ENCODE measurements at places on chromosomes 13 and 19.
A peak's percentile ranks its signal among the peaks of the same experiment; 100 is the strongest.

- DNase-seq = no peak
These were observed 67.9 kb upstream of the ITM2B start for GRCh38 chr13:48165063-48165462.

GRCh38 chr19:31562966-31563612 is 213.9 kb upstream of the TSHZ3 start:
- DNase-seq = no peak

DNA sequence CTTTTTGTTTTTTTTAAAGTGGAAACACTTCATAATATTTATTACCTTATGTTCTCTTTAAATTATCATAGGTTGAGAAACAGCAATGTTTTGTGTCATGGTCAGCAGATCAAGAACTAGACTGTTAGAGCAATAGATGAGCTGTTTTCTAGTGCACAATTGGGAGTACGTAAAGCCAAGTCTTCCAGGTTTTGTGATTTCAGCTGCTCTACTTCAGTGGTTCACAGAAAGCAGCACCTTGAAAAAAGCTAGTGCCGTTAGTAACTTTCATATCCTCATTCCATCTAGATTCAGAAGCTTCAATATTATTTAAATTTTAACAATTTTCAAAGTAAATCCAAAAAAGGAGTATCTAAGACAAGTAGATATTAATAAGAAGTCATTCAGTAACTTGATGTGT is 1.9 kb downstream of the GPR18 start:
- DNase-seq = no peak

DNA sequence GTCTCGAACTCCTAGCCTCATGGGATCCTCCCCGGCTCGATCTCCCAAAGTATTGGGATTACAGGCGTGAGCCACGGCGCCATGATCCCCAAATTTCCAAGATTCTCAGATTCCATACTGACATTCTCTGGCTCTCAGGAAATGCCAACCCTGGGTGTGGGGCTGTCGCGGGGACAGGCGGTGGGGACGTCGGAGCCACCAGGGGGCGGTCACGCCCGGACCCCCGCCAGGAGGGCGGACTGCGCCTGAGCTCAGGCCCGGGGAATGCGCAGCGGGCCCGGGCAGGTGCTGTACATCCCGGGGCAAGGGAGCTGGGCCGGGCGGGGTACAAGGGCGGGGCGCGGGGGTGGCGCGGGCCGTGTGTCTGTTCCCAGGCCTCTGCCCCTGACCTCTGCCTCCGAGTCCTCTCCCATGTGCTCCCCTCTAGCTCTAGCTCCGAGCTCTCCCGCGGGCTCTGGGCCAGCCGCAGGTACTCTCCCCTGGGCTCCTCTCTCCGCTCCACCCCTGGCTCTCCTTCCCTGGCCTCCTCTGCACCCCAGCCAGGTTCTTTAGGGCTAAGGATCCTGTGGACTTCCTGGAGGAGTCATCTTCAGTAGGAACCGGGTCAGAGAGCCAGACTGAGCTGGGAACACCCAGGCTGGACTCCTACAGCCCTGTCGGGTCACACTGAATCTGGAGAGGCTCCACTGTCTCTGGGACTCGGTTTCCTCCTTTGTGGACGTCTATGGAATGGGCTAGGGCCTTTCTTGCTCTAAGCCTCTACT is 2.4 kb downstream of the PPP1R13L start:
- DNase-seq = no peak

DNA sequence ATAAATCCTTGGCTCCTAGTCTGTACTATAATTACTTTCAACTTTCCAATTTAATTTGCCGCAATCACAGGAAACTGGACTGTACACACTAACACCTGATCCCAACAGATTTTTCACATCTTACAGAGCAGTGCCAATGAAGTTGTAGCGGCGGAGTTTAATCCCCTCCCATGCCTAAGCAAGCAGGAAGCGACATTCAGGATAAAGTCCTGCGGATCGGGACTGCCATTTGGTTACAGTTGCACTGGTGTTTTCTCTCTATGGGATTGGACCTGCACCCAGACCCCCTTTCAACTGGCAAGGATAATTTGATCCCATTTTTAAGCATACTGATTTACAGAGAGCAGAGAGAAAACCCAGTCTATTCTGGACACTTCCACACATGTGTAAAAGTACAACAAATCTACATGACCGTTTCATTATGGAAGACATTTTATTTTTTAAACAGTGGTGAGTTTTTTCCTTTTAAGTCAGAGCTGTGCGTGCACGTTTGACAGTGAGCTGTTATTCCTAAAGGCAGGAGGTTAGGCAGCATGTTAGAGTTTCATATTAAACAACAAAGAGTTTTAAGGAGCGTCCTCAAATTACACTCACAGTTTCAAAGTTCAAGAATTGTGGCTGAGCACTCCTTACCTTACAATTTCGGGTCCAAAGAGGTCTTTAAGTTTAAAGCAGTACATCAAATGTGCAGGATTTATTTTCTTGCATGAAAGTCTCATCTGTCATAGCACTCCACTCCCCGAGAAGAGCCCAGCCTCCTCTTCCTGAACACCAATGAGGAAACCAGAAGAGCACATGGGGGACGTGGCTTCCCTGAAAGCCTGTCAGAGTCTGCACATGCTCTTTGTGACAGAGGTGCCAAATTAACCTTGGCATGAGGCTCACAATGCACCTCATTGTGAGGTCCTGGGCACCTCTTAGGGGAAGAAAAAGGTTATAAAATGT is 141.6 kb upstream of the RFC3 start:
- no peak for DNase-seq

- DNase-seq = no peak
These were observed 136.5 kb downstream of the RNF17 start for GRCh38 chr13:24900507-24900906.

DNA sequence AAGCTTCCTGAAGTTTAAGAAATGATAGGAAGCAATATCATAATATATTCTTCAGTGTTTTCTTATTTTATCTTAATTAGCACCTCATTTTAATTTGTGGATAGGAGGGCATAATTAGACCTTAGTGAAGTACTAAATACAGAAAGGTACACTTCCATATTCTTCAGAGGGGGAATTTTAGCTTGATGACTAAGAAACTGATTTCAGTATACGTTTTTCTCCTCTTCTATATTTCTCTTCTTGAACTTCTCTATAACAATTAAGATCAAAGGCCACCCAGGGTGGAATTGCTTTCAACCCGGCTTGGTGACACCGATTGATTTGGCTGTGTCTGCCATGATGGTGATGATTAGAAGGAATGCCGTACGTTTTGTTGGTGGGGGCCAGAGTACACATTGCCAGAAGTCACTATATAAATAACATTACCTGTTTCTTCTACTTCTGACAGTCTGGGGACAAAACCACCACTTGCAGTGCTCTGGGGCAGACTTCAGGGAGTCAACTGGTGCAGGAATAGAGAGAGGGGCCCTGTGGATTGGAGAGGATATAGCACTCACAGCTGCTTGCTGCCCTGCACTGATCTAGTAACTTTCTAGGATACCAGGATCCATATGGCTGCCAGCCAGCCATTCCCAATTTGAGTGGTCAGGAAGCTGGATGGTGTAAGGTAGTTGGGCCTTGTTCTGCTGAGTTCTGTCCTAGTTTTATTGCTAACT is 73.8 kb downstream of the SPATA13 start:
- DNase-seq = no peak

DNA sequence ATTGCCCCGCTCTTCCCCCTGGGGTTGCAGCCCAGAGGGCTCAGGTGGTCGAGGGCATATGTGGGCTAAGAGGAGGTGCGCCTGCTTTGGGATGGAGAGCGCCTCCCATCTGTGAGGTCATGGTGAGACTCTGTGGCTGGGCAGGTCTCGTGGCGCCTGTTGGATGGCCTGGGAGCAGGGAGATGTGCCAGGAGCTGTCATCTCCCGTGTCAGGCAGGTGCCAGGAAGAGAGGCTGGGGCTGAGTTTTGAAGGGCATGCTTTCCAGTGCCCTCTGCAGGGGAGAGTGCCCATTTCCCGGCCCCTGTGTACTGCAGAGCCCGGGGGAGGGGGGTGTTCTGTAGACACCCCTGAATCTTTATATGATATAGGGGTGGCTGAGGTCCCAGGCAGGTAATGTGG is 2.8 kb downstream of the WTIP start:
- DNase-seq = no peak

DNA sequence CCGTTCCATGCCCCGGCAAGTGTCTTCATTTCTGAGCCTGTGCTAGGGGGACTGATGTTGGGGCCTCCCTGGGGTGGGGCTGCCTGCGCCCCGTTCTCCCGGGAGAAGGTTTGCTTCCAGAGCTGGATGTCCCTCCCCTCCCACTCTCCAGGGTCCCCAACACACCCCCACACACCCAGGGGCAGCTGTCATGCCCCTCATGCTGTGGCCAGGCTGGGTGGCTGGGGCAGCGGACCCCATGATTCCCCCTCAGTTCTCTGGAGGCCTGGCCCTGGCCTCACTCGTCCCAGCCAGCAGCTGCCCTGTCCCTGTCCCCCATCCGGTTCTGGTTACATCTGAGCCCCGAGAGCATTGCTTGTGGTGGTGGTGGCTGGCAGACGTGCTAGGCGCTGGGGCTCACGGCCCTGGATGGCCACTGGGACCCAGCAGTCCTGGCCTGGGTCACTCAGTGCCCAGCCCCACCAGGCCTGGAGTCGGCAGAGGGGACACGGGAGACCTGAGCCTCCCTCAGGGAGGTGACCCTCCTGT is 184.8 kb downstream of the KDM4B start:
- no peak for DNase-seq

- DNase-seq = no peak
These were observed 60.7 kb upstream of the GPR183 start for GRCh38 chr13:99367663-99368448.

DNA sequence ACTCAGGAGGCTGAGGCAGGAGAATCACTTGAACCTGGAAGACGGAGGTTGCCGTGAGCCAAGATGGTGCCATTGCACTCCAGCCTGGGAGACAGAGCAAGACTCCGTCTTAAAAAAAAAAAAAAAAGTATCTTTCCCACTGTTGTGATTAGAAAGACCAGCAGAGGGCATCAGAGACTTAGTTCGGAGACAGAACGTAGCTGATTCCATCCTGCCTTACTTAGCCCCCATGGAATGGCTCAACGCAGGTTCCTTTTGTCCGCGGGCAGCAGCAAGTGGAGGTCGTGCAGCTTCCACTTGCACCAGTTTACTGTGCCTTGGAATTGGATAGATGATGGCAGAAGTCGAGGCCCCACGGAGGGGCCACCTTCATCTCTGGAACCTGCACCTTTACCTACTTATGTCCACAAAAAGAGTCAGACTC is 8.1 kb downstream of the TIMM29 start:
- DNase-seq = peak; percentile 36

DNA sequence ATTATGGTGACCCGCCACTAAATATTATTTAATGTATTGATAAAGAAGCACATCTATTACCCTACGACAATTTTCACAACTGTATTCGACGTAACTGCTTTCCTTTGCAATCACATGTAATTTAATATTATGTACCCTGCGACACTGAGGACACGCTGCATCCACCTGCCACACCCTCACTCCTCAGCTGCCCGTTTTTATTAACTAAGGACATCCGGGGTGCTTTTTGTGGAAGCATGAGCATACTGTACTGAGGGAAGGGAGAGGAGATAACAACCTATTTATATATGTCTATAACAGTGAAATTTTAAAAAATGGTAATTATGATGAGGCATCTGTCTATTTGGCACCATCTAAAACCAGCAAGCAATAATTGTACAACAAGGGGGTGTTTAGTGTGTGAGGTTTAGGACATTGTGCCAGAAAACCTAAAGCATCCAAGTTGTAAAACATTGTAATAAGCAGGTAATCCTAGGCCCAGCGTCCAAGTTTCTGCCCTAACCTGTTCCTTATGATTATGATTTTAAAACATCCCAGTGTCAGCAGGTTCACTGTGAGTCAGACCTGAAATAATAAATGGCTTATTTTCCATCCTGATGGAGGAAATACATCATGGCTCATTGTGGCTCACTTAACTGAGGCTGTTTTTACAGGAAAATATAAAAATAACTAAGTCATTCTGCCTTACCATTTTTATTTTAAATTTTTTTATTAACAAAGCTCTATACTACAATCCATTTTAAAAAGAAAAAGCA is 56.3 kb downstream of the FOXO1 start:
- no peak for DNase-seq

DNA sequence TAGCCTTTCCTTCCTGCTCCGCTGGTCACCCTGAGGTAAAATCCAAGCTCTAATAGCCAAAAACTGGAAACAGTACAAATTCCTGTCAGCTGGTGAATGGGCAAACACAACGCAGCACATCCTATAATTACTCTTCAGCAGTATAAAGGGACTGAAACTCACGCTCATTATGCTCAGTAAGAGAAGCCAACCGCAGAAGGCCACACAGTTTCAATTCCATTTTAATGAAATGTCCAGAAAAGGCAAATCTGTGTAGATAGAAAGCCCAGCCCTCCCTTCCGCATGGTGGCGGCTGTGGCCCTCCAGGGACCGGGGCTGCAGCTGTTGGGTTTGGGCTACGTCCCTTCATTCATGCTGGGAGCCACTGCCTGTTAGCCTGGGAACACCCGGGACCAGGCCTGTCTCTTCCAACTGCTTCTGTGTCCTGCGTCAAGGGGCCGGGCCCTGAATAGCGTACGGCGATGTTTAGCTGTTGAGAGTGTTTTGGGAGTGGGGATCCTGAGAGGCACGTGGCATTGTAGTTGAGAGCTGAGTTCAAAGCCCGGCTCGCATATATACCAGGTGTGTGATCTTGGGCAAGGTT is 23.5 kb downstream of the NKPD1 start:
- DNase-seq = peak; percentile 51

DNA sequence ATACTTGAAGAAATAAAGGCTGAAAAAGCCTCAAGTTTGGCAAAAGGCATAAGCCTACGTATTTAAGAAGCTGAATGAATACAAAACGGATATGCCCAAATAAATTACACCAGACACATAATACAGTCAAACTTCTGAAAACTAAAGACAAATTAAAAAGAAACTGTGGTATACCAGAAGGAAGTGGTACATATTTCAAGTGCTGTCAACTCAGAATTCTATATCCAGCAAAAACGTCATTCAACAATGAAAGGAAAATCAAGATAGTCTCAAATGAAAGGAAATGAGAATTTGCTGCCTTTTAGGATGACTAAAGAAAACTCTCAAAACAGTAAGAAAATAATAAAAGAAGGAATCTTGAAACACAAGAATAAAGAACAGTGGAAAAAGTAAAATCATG is 69.5 kb downstream of the POLR1D start:
- no peak for DNase-seq

DNA sequence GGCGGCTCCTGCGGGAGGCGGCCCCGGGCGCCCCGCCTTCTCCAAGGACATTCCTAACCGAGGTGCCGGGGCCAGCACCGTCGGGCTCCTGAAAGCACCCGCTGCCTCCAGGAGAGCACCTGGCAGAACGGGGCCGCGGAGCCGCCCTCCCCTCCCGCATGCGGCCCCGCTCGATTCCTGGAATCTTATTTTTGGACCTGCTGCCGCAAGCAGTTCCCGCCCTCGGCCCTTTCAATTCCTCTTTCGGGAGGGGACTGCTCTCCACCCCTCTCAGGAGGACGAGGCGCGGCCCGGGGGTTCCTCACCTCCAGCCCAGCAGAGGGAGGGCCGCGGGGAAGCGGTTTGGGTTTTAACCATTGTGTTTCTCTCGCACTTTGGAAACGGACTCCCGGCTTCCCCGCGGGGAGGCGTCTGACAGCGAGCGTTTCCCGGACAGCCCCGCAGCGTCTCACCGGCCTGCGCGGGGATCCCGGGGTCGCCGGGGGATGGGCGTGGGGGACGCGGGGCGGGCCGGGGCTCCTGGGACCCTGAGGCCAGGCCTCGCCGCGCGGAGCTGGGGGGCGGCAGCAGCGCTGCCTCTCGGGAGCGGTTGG is 849 bp downstream of the GAS6 start:
- DNase-seq = no peak

All from dorsolateral prefrontal cortex (tissue), 122 donors.